ENCODE measurements at places on chromosomes 1 and 21. TPM values are rescaled to one million over a fixed set of nuclear protein-coding genes. Genes with fewer than 3 reads are reported as not detected.

The KRTAP10-3 gene
- not detected for total RNA-seq

The CASZ1 gene
- total RNA-seq = under 0.01 TPM

The CR1L gene
- total RNA-seq = not detected

The BNIPL gene
- total RNA-seq = under 0.01 TPM

The KIAA0040 gene
- 0.17 TPM for total RNA-seq

The C1orf226 gene
- total RNA-seq = 0.17 TPM

The FOXD3 gene
- total RNA-seq = not detected

The FCGR2B gene
- total RNA-seq = 0.15 TPM

The TM2D1 gene
- 54.4 TPM for total RNA-seq

The THEMIS2 gene
- 5.2 TPM for total RNA-seq

The KDF1 gene
- total RNA-seq = not detected

The HSD3B2 gene
- total RNA-seq = not detected

The EPHX1 gene
- 67.9 TPM for total RNA-seq

The LRRC8C gene
- total RNA-seq = 8.3 TPM

The SLC35F3 gene
- not detected for total RNA-seq

The BGLAP gene
- not detected for total RNA-seq

The RGS16 gene
- 0.66 TPM for total RNA-seq

The OR14K1 gene
- not detected for total RNA-seq

Data from smooth muscle cell of trachea (primary cell).